Vagina (tissue), 2 donors: ENCODE measurements at places on chromosomes 6 and 20.

DNA sequence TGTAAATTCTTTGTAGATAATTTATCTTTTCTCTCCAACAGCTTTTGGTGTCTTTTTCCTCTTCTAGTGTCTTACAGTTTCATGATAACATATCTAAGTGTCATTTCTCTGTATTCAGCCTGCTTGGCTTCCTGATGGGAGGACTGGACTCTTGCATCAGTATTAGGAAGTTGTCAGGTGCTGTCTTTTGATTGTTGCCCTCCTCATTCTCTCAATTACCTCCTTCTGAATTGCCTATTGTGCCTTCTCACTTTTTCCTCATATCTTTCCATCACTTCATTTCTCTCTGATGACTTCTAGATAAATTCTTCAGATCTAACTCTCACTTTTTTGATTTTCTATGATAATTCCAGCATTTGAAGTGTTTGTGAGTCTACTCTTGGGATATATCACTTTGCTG lies 154.4 kb upstream of the MLIP start:
- no peak for DNase-seq

- DNase-seq = no peak
Observed at GRCh38 chr6:14108571-14109410, 8.8 kb upstream of the CD83 start.

DNA sequence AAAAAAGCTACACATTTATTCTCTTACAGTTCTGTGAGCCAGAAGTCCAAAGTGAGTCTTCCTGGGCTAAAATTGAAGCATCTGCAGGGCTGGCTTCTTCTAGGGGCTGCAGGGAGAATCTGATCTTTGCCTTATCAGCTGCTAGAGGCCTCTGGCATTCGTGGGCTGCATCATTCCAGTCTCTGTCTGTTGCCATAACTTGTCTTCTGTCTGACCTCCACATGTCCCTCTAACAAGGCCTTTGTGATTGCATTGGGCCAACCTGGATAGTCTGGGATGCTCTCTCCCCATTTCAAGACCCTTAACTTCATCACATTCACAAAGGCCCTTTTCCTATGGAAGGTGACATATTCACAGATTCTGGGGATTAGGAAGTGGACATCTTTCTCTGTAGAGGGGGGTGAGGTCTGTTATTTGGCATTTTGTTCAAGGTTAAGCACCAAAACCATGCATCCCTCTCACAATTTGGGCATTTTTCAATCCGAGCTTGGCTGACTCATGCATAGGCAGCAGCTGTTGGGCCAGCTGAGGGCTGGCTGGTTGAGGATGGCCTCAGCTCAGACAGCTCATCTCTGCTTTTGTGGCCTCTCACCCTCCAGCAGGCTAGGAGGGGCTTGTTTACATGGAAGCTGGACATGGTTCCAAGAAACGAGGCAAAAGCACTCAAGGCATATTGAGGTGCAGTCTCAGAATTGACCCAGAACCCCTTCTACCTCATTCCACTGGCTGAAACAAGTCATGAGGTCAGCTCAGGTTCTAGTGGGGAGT lies 116.1 kb upstream of the NXT1 start:
- peak; percentile 56 for DNase-seq

DNA sequence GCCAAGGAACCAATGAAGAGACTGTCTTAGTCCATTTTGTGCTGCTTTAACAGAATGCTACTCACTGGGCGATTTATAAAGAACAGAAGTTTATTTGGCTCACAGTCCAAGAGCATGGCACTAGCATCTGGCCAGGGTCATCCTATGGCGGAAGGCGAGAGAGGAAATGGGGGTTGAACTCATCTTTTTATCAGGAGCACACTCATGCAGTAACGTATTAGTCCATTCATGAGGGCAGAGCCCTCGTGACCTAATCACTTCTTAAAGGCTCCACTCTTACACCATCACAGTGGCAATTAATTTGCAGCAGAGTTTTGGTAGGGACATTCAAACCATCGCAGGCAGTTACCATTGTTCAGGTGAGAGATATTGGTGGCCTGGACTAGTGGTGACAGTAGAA lies 8.5 kb downstream of the ARFGEF2 start:
- no peak for DNase-seq

GRCh38 chr20:57876163-57876562 lies 166.3 kb upstream of the PMEPA1 start:
- DNase-seq = peak; percentile 52

DNA sequence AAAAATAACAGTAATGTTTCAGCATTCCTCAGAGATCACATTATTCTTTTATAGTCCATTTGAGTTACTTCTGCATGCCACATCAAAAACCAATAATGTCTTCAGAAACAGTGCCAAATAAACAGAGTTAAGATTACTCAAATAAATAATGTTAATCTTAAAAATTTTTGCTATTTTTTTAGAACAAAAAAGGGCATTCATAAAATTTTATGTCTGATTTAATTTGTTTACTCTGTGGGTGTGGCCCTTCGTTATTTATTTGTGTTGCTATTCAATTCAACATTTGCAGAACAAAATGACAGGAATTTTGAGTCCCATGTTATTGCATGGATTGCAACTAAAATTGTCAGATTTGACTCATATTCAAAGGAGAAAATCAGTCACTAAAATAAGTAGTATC lies 18.7 kb upstream of the TBC1D32 start:
- DNase-seq = no peak

- DNase-seq = no peak
Observed at GRCh38 chr6:22095836-22096235, 201.0 kb downstream of the PRL start.

- DNase-seq = no peak
Observed at GRCh38 chr6:2868637-2869036, 27.0 kb upstream of the SERPINB1 start.

- DNase-seq = no peak
Observed at GRCh38 chr20:31516651-31517050, 2.4 kb downstream of the HM13 start.

- no peak for DNase-seq
Observed at GRCh38 chr20:37845241-37845681, 57.7 kb upstream of the VSTM2L start.

DNA sequence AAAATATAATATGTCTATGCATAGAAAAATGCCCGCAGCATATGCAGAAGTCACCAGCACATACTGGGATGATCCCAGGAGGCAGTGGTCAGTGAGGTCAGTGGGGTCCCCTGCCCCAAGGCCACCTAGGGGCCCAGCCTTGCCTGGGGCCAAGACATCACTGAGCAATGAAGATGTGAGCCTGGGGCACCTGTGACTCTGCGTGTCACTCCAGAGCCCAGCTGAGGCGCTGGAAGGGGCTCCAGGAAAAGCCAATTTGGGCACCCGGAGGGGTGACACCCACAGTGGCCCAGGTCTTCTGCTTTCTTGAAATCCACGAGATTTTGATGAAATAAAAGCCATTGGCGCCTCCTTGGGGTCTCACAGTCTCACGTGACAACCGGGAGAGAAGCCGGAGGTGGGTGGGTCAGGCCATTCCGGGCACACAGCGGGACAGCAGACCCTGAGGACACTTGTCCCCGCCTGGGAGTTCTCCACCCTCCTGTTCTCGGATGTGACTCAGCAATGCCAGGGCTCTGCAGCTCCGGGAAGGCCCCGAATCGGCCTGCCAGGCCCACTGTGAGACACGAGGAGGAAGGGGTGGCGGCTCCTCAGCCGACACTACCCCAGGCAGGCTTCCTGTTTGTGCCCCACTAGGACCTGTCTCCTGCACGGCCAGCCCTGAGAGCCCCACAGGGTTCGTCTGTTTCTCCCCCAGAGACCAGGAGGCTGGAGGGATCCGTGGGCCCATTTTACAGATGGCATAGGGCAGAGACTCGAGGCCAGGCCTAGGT lies 24.4 kb upstream of the SLCO4A1 start:
- DNase-seq = no peak

DNA sequence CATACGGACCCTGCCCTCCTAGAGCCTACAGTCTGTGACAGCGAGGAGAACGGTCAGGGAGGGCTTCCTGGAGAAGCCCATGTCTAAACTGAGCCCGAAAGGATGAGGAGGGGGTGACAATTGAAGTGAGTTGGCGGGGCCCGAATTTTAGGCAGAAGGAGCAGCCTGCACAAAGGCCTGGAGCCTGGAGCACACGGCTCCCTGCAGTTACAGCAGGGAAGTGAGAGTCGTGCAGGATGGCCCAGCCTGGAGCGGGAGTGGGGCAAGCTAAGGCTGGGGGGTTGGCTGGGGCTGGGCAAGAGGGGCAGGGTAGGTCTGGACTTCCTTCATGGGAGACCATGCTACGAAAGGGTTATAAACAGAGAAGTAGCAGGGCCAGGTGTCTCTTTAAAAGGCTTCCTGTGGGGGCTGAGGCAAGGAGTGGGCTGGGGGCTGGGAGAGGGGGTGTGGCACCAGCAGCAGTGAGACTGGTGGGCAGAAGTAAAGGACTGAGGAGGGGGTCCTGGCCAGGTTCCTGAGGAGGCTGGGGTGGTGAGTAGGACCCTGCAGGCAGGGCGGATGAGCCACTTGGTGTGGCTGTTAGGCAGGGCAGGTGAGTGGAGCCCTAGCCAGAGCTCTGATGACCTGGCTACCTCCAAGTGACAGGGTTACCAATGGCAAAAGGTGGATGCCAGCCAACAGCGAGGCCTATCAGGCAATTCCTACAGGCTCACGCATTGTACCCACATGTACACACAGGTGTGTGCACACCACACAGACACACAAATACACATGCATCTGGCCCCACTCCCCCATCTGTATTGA lies 119.2 kb downstream of the MRPL14 start:
- DNase-seq = no peak

GRCh38 chr6:75102301-75102700 lies 103.6 kb downstream of the COL12A1 start:
- DNase-seq = no peak

DNA sequence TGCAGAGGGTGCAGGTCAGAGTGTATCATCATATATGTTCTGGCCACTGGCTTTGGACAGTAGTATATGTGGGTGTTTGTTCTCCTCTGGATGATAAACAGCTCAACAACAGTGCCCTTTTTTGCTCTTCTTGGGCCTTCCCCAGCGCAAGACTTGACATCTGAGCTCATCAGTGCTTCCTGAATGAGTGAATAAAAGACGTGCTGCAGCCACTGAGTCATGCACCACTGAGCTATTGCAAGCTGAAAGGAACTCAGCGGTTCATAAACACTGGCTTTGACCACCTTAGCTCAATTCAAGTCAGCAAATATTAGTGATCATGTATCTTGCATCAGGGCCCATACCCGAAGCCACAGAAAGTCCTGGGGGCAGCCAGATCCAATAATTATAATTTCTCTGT lies 105.3 kb upstream of the KCNG1 start:
- no peak for DNase-seq

DNA sequence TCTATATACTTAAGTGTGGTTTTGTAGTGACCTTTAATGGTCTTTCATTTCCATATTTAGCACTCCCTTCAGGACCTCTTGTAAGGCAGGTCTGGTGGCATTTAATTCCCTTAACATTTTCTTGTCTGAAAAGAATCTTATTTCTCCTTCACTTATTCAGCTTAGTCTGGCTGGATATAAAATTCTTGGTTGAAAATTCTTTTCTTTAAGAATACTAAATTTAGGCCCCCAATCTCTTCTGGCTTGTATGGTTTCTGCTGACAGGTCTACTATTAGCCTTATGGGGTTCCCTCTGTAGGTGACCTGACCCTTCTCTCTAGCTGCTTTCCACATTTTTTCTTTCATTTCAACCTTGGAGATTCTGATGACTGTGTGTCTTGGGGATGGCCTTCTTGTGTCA lies 236.9 kb downstream of the THBS2 start:
- no peak for DNase-seq

- no peak for DNase-seq
Observed at GRCh38 chr6:69584913-69585729, 211.7 kb downstream of the LMBRD1 start.

DNA sequence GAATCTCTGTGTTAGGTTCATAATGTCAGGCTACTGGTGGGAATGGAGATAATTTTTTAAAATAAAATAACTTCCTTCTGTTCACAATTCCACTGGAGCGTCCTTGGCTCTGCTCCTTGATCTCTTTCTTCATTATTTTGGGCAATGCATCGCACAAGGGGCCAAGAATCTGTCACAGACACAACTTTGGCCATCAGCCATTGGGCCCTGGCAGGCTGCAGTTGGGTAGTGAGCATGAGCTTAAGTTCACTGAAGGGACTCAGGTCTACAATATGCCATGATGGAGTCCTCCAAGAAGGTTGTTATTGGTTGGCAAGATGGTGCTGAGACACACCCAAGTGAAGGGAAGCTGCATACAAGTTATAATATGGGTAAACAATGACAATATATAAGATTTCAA lies 40.0 kb downstream of the CYP39A1 start:
- no peak for DNase-seq

DNA sequence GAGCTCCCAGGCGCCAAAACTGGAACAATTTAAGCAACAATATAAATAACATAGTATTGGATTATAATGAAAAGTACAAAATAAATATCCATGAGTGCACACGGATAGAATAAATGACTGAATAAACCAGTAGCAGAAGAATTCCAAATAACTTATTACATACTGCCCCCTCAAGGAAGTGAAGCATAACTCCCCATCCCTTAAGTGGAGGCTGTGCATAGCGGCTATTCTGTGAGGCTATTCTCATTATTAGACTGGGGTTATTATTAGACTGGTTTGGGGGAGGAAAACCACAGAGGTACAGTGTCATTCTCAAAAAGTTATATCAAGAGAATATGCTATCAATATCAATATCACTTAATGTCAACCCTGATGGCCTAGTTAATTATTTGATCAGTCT lies 94.4 kb upstream of the SIRPA start:
- DNase-seq = no peak

- no peak for DNase-seq
Observed at GRCh38 chr6:144364208-144364720, 79.1 kb downstream of the UTRN start.

- no peak for DNase-seq
Observed at GRCh38 chr20:40265825-40266533, 423.1 kb downstream of the MAFB start.

DNA sequence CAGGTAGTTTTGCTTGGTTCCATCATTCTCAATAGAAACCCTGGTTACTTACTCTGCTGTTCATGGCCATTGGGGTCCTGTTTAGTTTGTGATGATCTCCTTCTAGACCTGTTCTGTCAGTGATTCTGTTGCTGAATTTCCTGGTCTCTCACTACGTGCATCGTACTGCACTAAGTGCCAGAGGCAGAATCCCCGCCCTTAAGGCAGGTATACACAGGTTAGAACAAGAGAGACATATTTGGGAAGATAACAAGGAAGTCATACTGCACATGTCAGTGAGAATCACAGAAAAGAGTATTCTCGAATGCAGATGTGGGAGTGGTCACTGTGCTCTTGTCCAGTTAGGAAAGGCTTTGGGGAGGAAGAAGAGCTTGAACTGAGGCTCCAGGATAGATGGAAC lies 148.1 kb upstream of the MYLIP start:
- DNase-seq = no peak

DNA sequence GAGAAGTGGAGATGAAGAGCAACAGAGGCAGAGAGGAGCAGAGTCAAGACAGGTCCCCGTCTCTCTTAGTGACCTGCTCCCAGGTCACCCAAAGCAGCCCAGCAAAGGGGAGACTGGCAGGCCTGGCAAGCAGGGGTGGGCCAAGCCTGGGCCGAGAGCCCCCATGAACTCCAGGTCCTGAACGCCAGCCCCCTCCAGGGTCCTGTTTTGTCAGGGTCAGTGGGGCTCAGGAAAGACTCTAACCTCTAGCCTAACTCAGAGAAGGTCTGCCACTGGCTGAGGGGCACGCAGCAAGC lies 1.2 kb downstream of the NECAB3 start:
- no peak for DNase-seq

GRCh38 chr6:90110971-90111370 lies 185.7 kb downstream of the BACH2 start:
- no peak for DNase-seq
